ENCODE measurements at places on chromosomes 12 and 14.

GRCh38 chr12:123269395-123269892 is 2.2 kb downstream of the CDK2AP1 start:
- no peak for DNase-seq

DNA sequence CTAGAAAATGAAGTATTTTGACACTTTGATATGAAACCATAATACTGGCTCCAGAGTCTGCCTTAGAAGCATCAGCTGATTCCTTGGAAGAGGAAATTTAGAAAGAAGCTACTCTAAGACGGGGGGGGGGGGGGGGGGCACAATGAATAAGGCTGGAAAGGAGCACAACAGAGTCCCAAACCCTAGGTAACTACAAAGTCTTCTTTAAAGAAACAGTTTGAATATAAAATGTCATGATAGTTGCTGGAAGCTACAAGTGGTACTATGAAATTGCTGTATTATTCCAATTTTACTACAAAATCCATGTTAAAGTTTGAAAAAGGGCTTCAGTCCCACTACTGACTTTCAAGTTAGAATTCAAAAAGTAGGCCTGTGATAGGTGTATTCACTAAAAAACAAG is 31.6 kb downstream of the CDK17 start:
- DNase-seq: no peak

DNA sequence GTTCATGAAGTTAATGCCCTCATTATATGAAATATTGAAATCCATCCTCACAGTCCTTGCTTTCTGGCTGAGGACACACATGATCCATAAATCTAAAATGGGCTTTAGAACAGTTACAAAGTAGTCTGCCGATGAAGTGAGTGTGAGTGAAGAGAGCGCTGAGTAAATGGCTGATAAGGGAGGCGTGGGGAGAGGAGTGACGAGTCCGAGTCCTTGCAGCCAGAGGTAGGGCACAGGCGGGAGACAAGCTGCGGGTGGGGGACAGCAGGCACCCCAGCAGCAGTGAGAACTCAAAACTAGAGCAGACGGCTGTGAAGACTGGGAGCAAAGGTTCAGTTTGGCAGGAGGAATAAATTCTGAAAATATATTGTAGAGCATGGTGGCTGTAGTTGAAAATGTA is 140.1 kb upstream of the ATP2B1 start:
- no peak for DNase-seq

DNA sequence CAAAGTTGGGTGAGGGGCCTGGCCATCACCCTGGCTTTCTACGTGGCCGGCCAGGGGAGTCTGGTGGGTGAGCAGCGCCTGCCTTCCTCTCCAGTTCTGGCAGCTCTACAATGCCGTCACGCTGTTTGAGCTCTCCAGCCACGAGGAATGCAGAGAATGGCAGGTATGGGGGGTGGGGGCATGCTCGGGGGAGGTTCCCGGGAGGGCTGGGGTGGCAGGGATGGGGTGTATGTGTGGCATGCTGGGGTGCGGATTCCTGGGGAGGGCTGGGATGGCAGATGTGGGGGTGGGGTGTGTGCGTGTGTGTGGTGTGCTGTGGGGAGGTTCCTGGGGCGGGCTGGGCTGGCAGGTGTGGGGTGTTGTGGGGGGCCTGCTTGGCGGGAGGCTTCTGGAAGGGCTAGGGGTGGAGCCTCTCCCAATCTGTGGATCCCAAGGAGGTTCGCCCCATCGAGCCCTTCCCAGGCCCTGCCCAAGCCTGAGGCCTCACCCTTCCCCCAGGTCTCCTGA is 18.5 kb downstream of the RHOF start:
- DNase-seq: no peak

GRCh38 chr12:30973175-30973574 is 46.6 kb downstream of the TSPAN11 start:
- no peak for DNase-seq

- no peak for DNase-seq
Measured at GRCh38 chr14:36520601-36521525, 831 bp upstream of the NKX2-1 start.

DNA sequence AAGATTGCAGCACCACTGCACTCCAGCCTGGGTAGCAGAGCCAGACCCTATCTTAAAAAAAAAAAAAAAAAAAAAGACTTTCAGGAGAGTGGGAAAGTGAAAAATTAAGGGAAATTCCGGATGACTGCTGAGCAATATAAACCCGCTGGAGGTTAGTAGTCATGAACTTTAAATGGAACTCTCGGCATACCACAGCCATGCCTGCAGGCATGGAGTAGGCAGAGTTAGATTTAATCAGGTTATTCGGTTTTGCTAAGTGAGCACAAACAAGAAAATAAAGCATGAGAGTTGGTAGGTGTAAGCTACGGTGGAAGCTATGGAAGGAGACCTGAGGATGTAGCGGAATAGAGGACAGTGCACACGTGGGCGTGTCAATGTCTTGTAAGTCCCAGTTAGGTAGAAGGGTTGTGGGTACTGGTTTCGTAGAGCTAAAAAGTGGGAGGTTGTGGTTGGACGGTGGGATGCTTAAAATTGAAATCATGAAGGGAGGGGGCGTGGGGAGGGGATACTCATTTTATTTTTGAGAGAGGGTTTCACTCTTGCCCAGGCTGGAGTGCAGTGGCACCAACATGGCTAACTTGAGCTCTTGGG is 11.8 kb upstream of the TUBA1C start:
- no peak for DNase-seq

- DNase-seq: no peak
Measured at GRCh38 chr14:96481731-96482314, 20.4 kb upstream of the PAPOLA start.

DNA sequence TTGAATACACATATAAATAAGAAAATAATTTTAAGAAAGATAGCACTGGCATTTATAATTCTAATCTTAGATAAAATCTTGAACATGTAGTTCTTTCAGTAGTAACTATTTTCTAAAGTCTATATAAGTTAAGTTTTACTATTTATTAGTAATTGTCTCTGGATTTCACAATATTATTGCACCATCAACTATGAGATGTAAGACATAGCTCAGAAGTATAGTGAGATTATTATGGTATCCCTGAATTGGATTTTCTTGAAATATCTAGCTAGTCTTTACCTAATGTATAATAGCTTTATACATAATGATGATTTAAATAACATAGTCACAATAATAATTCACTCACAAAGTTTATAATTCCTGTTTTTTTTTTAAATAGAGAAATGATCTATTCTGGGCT is 6.7 kb downstream of the CLEC12A start:
- no peak for DNase-seq

GRCh38 chr12:113643177-113643974 is 171.7 kb upstream of the LHX5 start:
- no peak for DNase-seq

GRCh38 chr14:35369701-35370191 is 34.8 kb downstream of the NFKBIA start:
- no peak for DNase-seq

- DNase-seq: no peak
Measured at GRCh38 chr14:93648440-93649168, 139.7 kb downstream of the PRIMA1 start.

GRCh38 chr12:54368025-54368708 is 3.9 kb upstream of the GPR84 start:
- no peak for DNase-seq

GRCh38 chr12:106329231-106329982 is 26.9 kb downstream of the TCP11L2 start:
- DNase-seq: no peak

- DNase-seq: peak; percentile 60
Measured at GRCh38 chr14:92951912-92952471, 29.0 kb downstream of the CHGA start.

- no peak for DNase-seq
Measured at GRCh38 chr12:15152868-15153267, 68.3 kb downstream of the RERG start.

DNA sequence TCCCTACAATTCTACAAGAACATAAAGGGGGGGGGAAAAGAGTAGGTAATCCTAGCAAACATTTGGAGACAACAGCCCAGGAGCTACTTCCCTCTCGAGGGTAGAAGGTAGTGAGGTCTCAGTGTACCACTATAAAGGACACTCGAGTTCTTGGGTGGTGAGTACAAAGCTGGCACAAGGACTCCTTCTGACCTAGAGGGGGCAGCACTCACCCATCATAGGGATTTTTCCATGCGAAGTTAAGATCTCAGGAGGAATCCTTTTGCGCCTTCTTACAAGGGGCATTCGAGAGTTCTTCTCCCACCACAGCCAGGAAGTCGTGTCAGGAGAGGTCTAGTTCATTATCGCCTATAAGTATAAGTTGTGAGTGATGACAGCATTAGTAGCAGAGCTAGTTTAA is 200.2 kb upstream of the RBM19 start:
- no peak for DNase-seq
